GM23248 (cell line): ENCODE measurements at places on chromosomes 6 and 20. TPM values are rescaled to one million over a fixed set of nuclear protein-coding genes. Genes with fewer than 3 reads are reported as not detected.
A peak's percentile ranks its signal among the peaks of the same experiment; 100 is the strongest.

PPP1R10 gene
- 23.9 and 27.3 TPM in 2 replicates for total RNA-seq

CST4 gene
- total RNA-seq = not detected in 2 replicates

KCNK15 gene
- total RNA-seq = 9.9 and 11.1 TPM in 2 replicates

ME1 gene
- 1.5 and 4.0 TPM in 2 replicates for total RNA-seq

- H3K27me3 ChIP-seq = no peaks in the 10 kb centered on the region
- no peaks in the 10 kb centered on the region for H3K36me3 ChIP-seq
- H3K27ac ChIP-seq = peak overlapping the region; percentile 99
Observed at GRCh38 chr20:31570735-31571617, 34.1 kb upstream of the ID1 start.

DNA sequence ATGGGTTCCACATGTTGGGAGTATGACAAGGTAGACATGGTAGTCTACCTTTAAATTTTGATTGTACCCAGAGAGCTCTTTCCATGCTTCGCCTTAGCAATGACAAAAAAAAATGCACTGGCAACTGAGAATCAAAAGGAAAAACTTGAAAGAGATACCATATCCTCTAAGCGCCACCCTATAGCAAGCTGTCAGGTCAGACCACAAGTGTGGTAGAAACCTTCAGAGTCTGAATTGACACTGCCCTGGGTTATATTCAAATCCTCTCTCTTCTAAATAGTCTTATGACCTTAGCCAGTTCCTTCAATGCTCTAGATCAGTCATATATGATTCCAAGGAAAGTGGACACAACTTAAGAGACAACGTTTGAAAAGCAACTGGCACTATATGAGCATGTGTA is 45.6 kb upstream of the SMLR1 start:
- no peak overlapping the region for H3K4me3 ChIP-seq
- no peak for DNase-seq
- no peak overlapping the region for H3K27ac ChIP-seq
- no peaks in the 10 kb centered on the region for H3K27me3 ChIP-seq
- no peaks in the 10 kb centered on the region for H3K36me3 ChIP-seq
- peaks cover 22% of the 10 kb centered on the region for H3K4me1 ChIP-seq

DNA sequence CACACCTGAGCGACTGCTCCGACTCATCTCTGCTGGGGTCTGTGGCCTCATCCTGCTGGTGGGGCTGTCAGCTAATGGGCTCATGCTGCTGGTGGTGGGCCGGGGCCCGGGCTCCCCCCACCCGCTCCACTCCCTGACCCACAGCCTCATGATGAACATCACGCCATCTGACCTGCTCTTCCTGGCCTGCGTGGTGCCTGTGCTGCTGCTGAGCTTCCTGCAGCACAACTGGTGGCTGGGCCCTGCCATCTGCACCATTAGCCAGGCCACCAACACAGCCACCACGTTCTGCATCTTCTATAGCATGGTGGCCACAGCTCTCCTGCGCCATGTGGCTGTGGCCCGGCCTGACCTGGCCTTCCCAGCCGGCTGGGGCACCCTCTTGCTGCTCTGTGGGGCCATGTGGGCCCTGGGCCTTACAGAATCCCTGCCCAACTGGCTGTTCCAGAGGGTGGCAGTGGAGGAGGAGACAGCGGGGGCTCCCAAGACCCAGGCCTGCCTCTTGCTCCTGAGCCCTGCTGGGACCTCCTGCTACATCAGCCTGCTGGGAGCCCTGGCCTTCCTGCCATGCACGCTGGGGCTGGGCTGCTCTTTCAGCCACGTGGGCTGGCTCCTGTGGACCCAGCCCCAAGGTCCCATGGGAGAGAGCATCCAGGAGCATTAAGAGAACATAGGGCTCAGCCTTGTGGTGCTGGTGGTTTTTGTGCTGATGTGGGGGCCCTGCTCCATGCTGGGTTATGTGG is 39.6 kb downstream of the RAB44 start:
- no peak overlapping the region for H3K4me3 ChIP-seq
- H3K4me1 ChIP-seq = peaks cover 17% of the 10 kb centered on the region
- no peaks in the 10 kb centered on the region for H3K36me3 ChIP-seq

DNA sequence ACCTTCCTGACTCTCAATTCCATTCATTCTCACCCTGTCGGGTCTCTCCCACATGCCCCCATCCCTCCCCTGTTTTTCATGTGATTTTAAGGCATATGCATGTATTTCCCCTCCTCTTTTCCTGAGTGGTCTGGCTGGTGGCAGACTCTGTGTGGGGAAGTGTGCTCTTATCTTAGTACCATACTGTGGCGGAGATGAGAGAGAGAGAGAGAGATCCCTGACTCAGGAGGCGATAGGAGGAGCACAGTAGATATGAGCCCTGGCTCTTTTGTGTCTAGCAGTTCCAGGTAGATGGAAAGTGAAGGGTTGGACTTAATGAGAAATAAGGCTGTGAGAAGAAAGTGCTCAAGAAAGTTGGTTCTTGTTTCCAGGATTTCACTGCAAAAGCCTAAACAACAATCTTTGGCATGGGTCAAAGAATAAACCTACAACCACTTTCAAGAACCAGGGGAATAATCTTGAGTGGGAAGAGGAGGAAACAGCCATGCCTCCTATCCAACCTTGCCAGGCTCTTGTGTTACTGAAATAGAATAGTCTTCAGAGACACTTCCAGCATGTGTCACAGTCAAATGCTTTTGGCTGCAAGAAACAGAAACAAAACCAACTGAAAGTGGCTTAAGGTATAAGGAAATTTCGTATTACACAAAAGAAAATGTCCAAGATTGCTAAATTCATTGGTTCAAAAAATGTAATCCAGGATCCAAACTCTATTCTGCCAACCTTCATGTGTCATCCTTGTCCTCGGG is 123.8 kb upstream of the MYLIP start:
- no peak overlapping the region for H3K27ac ChIP-seq
- no peaks in the 10 kb centered on the region for H3K36me3 ChIP-seq
- peaks cover 8% of the 10 kb centered on the region for H3K27me3 ChIP-seq
- H3K4me3 ChIP-seq = no peak overlapping the region
- DNase-seq = no peak

GRCh38 chr6:14857501-14857900 is 388.4 kb upstream of the JARID2 start:
- H3K27ac ChIP-seq = no peak overlapping the region
- no peaks in the 10 kb centered on the region for H3K27me3 ChIP-seq
- no peaks in the 10 kb centered on the region for H3K36me3 ChIP-seq
- 0 out of 2 replicates have a peak, but pooled peaks cover 7% of the 10 kb centered on the region for H3K4me1 ChIP-seq

- no peaks in the 10 kb centered on the region for H3K36me3 ChIP-seq
- no peaks in the 10 kb centered on the region for H3K27me3 ChIP-seq
- DNase-seq = peak; percentile 58
- peaks cover 26% of the 10 kb centered on the region for H3K4me1 ChIP-seq
Observed at GRCh38 chr6:53979468-53980067, 131.7 kb upstream of the MLIP start.

- no peak overlapping the region for H3K27ac ChIP-seq
- no peak for DNase-seq
- H3K4me3 ChIP-seq = no peak overlapping the region
Observed at GRCh38 chr20:59342023-59342957, 41.9 kb downstream of the EDN3 start.

DNA sequence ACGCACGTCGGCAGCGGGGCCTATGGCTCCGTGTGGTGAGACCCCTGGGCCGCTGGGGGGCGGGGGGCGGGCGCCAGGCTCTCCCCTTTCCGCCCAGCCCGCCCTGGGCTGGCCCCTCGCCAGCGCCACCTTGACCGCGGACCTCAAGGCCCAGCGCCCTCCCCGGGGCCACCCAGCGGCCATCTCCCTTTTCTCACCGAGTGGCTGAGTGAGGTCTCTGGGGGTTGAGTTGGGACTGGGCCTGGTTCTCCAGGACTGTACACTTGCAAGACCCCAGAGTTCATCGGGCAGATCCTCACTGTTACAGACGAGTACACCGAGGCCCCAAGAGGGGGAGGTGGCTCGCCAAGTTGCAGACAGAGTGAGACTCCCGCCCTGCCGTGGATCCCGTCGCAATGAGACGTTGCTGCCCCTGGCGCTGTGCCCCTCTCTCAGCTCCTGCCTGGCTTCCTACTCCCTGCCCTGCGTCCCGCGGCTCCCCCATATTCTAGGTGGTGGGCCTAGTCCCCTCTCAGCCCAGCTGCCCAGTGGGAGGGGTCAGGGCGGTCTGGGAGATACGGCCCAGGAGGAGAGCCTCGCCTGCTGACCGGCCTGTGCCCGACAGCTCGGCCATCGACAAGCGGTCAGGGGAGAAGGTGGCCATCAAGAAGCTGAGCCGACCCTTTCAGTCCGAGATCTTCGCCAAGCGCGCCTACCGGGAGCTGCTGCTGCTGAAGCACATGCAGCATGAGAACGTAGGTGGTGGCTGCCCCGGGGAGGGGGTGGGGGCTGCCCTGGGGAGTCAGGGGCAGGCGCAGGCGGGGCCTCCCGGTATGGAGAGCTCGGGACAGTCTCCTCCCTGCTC is 576 bp downstream of the MAPK13 start:
- peak overlapping the region; percentile 59 for H3K4me3 ChIP-seq
- no peaks in the 10 kb centered on the region for H3K36me3 ChIP-seq
- no peaks in the 10 kb centered on the region for H3K27me3 ChIP-seq

- no peak overlapping the region for H3K4me3 ChIP-seq
- DNase-seq = peak; percentile 8
- H3K27me3 ChIP-seq = no peaks in the 10 kb centered on the region
- no peaks in the 10 kb centered on the region for H3K36me3 ChIP-seq
Observed at GRCh38 chr6:8014947-8015346, 49.2 kb downstream of the BLOC1S5 start.

- H3K27me3 ChIP-seq = no peaks in the 10 kb centered on the region
- no peak overlapping the region for H3K4me3 ChIP-seq
- DNase-seq = peak; percentile 63
- peaks cover 11% of the 10 kb centered on the region for H3K4me1 ChIP-seq
Observed at GRCh38 chr6:74431873-74432580, 736.0 kb downstream of the CD109 start.
